ENCODE measurements at places on chromosomes 12 and 14. TPM values are rescaled to one million over a fixed set of nuclear protein-coding genes. Genes with fewer than 3 reads are reported as not detected.

DNA sequence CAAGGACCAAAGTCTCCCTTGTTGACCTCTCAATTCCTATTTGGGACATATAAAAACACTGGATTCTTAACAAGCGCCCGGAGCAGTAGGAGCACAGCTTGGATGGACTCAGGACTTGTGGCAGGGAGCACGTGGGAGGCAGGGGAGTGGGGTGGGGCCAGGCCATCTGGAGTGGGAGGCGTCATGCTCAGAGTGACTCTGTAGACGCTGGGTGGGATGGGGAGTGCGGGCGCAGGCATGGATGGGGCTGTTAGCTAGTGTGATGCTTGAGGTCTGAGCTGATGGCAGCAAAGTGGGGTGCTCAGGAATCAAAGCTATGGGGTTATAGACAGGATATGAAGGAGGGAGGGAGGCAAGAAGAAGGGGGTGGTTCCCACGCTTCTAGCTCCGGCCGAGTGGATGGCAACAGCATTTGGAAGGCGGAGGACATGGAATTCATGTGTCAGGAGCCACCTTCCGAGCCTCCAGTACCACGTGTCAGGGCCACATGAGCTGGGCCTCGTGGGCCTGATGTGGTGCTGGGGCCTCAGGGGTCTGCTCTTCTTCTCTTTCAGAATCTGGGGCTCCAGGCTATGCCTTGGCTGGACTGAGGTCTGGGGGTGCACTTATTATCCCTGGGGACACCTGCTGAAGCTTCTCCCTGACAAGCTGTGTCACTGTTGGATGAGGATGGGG is 26.2 kb downstream of the MEG3 start:
- H3K4me1 ChIP-seq: peaks cover 11% of the 10 kb centered on the region
- no peaks in the 10 kb centered on the region for H3K27me3 ChIP-seq
- DNase-seq: no peak

GRCh38 chr12:122190842-122191668 is 8.1 kb downstream of the LRRC43 start:
- no peaks in the 10 kb centered on the region for H3K4me1 ChIP-seq
- no peaks in the 10 kb centered on the region for H3K27me3 ChIP-seq
- no peak overlapping the region for H3K27ac ChIP-seq
- H3K4me3 ChIP-seq: no peak overlapping the region
- H3K36me3 ChIP-seq: no peaks in the 10 kb centered on the region

FGF6 gene
- not detected for total RNA-seq

SLCO1C1 gene
- not detected for total RNA-seq

- DNase-seq: no peak
- H3K4me3 ChIP-seq: no peak overlapping the region
- no peak overlapping the region for H3K27ac ChIP-seq
- no peaks in the 10 kb centered on the region for H3K4me1 ChIP-seq
Observed at GRCh38 chr12:9615420-9616136, 7.9 kb upstream of the KLRB1 start.

DNA sequence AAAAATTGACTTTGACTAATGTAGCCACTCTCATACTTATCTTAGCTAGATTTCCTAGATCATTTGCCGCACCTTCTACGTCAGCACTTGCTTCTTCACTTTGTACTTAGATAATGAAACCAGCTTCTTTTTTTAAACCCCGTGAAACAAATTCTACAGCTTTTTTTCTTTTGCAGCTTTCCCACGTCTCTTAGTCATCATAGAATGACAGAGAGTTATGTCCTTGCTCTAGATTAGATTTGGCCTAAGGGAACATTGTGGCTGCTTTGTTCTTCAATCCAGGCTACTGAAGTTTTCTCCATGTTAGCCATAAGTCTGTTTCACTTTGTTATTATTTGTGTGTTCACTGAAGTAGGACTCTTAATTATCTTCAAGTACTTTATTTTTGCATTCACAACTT is 94.9 kb downstream of the SLCO1A2 start:
- H3K4me3 ChIP-seq: no peak overlapping the region
- no peaks in the 10 kb centered on the region for H3K36me3 ChIP-seq
- no peak for DNase-seq

DNA sequence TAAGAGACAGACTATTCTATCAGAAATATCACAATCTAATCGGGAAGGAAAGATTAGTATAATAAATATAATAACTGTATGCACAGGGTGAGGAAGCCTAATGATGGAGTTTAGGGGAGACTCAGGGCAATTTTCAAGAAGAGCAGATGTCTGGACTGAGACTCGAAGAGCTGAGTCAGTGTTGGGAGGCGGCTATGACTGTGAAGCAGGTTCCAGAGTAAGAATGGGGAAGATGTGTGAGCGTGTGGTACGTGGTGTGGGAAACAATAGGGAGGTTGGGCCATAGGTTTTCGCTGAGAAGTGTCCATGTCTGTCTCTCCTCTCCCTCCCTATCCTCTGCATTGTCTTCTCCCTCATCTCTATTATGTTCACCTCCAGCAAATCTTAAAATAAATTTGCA is 85.6 kb downstream of the LMO3 start:
- H3K27me3 ChIP-seq: no peaks in the 10 kb centered on the region
- no peak overlapping the region for H3K4me3 ChIP-seq
- no peak overlapping the region for H3K27ac ChIP-seq
- peaks cover 16% of the 10 kb centered on the region for H3K4me1 ChIP-seq
- no peaks in the 10 kb centered on the region for H3K36me3 ChIP-seq

DNA sequence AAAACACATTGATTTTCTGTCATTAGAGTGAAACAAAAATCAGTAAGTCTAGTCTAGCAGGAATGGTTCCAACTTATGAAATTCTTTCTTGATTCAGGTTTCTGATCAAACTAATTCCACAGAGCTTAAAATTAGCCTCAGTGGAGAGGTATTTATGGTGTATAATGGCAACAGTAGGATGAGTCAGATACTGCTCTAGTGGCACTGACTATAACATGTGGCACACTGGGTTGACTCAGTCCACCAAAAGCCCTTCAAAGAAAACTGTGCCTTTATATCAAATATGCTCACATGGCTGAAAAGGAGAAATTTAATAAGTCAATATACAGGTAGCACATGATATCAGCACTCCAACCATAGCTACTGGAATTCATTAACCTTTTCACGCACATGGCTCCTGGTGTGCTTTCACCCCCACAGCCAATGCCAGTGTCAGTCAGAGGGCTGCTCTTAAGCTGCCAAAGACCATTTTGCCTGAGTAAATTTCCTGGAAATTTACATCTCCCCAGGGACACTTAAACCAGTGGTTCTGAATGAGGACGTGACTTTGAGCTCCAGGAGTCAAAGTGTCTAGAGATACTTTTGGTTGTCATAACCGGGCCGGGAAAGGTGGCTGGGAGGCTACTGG is 21.7 kb upstream of the CATSPERB start:
- H3K27ac ChIP-seq: no peak overlapping the region
- H3K27me3 ChIP-seq: no peaks in the 10 kb centered on the region
- peaks cover 33% of the 10 kb centered on the region for H3K4me1 ChIP-seq
- DNase-seq: peak; percentile 59

CELA1 gene
- total RNA-seq: not detected

- DNase-seq: peak; percentile 77
- peak overlapping the region; percentile 63 for H3K27ac ChIP-seq
Observed at GRCh38 chr12:110266980-110267620, 13.9 kb upstream of the ATP2A2 start.

GRCh38 chr12:3605692-3606091 is 114.7 kb downstream of the PRMT8 start:
- no peak overlapping the region for H3K4me3 ChIP-seq
- no peaks in the 10 kb centered on the region for H3K36me3 ChIP-seq
- H3K27ac ChIP-seq: no peak overlapping the region
- peaks cover 52% of the 10 kb centered on the region for H3K27me3 ChIP-seq
- no peak for DNase-seq

RERGL gene
- not detected for total RNA-seq

KCNA5 gene
- not detected for total RNA-seq

MYF6 gene
- not detected for total RNA-seq

GRCh38 chr14:99684410-99684934 is 374 bp downstream of the CYP46A1 start:
- no peak overlapping the region for H3K27ac ChIP-seq
- peak overlapping the region; percentile 74 for H3K4me3 ChIP-seq
- peaks cover 4% of the 10 kb centered on the region for H3K4me1 ChIP-seq
- H3K27me3 ChIP-seq: no peaks in the 10 kb centered on the region

GRCh38 chr12:108635201-108635996 is 1.7 kb upstream of the SELPLG start:
- no peak for DNase-seq
- H3K4me3 ChIP-seq: no peak overlapping the region
- H3K27me3 ChIP-seq: no peaks in the 10 kb centered on the region
- H3K36me3 ChIP-seq: no peaks in the 10 kb centered on the region

DNA sequence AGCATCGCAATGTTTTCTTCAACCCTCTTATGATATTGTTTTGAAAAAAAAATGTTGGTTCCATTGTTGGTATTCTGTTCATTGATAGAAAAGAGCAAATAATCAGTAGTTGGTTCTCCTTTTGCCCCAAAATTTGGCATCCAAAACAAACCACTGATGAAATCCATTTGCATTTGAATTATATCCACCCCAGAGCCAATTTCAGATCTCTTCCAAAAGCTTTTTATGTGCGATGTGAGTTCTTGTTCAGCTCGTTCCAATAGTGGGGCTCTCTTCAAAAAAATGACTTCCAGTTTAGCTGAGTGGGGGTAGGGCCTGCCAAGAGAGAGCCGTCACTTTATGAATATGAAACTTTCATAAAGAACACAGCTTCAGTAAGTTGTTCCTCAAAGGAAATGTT is 130.7 kb downstream of the DIO2 start:
- H3K27me3 ChIP-seq: no peaks in the 10 kb centered on the region
- H3K36me3 ChIP-seq: no peaks in the 10 kb centered on the region

PCNX1 gene
- 21.5 TPM for total RNA-seq

DNA sequence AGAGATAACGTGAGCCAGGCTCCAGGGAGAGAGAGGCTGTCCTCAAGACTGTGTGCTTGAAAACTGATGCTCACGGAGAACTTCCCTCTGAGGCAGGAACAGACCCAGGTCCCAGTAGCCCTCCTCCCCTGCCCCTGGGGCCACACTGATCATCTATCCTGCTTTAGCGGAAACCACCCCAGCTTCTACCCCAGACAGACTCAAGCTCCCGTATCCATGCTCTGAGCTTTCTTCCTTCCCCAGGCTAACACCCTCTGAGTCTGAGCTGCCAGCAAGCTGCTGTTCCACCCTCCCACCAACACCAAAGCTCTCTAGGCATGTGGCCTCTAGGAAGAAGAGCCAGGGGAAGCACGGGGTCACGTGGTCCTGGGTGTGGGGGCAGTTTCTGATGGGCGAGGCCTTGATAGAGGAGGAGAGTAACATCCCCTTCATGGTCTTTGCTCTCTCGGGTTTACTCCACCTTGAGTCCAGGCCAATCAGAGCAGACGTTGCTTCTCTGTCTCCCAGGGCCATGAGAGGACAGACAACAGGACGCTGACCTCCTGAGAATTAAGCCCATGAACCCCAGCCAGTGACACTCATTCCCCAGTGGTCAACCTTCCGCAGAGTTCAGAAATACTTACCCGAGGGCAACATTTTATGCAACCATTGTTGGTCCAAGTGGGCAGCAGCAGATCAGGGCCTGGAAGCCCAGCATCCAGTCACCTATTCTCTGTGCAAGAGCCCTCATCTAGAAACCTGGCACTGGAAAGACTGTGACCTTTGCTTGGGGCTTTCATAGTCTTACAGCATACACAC is 1.4 kb downstream of the PCK2 start:
- H3K27ac ChIP-seq: no peak overlapping the region
- DNase-seq: no peak
- H3K27me3 ChIP-seq: no peaks in the 10 kb centered on the region
- H3K36me3 ChIP-seq: no peaks in the 10 kb centered on the region
- H3K4me3 ChIP-seq: peak overlapping the region; percentile 83

CD4 gene
- not detected for total RNA-seq

NRXN3 gene
- 1.7 TPM for total RNA-seq

FAM222A gene
- 11.7 TPM for total RNA-seq

VRTN gene
- total RNA-seq: not detected

DNA sequence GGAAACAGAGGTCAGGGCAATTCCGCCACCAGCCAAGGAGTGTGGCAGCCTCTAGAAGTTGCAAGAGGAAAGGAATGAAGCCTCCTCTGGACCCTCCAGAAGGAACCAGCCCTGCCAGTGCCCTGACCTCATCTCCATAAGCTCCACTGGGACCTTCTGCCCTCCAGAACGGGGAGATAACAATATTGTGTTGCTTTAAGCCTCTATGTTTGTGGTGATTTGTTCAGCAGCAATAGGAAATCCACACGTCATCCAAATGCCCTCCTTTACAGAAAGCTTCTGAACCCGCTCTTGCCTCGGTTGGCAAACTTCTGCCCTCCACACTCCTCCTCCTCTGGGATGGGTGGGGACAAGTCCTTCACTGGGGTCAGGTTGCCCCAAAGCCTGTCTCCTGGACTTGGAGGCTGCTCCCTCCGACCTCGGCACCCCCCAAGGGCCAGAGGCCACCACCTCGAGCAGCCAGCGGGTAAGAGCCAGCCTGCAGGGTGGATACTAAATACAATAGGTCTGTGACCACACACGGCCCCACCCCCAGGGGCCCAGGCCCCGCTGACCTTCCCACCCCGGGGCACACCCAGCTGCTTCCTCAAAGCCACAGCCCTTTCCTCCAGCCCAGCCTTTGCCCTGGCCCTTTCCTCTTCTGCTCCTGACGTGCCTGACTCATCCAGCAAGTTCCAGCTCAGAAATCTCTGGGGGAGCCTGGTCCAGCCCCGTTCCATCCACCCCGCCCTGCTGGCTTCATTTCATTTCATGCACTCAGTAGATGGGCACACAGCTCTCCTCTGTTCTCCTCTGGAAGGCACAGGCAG is 58.7 kb upstream of the NCOR2 start:
- H3K4me1 ChIP-seq: peaks cover 21% of the 10 kb centered on the region
- no peak overlapping the region for H3K27ac ChIP-seq
- peak; percentile 71 for DNase-seq
- no peak overlapping the region for H3K4me3 ChIP-seq
- no peaks in the 10 kb centered on the region for H3K36me3 ChIP-seq

DNA sequence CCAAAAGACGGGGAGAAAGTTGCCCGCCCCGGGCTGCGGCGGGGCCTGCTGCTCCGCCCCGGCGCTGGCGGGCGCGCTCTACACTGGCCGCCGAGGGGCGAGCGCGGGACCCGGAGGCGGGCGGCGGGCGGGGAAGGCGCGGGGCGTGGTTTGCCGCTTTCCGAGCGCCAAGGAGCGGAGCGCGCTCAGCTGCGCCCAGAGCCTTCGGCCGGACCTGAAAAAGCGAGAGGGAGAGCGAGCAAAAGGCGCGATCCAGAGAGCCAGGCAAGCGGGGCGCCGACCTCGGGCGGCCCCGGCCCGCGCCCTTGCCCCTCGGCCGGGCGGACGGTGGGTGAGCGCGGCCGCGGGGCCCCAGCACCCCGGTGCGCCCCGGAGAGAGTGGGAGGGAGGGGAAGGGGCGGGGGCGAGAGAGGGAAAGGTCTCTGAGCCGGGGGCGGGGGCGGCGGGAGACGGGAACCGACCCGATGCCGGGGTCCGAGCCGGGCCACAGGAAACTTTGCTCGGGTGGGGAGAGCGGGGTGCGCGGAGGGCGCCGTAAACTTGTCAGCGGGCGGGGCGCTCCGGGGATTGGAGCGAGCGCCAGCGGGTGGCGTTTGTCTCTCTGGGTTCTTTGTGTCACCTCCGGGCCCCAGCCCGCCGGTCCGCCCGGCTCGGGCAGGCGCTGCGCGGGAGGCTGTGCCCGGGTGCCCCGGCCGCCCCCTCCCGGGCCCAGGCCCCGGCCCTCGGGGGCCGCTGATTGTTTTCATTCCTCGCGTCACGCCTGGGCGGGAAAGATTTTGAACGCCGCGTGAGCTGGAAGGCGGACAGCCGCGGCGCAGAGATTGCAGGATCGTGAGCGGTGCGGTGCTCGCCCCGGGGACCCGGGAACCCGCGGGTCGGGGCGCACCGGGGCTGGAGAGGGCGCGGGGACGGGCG is at the start of gene SYNE2:
Gene SYNE2 (plus strand): TSS at position 188 of the 915 bp plus-strand sequence. CDS start 56,145 bp downstream, outside the sequence.
- DNase-seq: peak; percentile 82
- H3K4me1 ChIP-seq: peaks cover 12% of the 10 kb centered on the region
- H3K36me3 ChIP-seq: no peaks in the 10 kb centered on the region
- no peaks in the 10 kb centered on the region for H3K27me3 ChIP-seq
